ENCODE measurements at places on chromosomes 12 and 14.
A peak's percentile ranks its signal among the peaks of the same experiment; 100 is the strongest.

- DNase-seq = no peak
Observed at GRCh38 chr14:71194251-71194650, 287.0 kb downstream of the PCNX1 start.

GRCh38 chr12:3803865-3804472 is 51.1 kb upstream of the CRACR2A start:
- DNase-seq = peak; percentile 48

- peak; percentile 76 for DNase-seq
Observed at GRCh38 chr12:121009741-121010140, 6.5 kb downstream of the C12orf43 start.

GRCh38 chr14:92469515-92469914 is 44.1 kb upstream of the RIN3 start:
- no peak for DNase-seq

DNA sequence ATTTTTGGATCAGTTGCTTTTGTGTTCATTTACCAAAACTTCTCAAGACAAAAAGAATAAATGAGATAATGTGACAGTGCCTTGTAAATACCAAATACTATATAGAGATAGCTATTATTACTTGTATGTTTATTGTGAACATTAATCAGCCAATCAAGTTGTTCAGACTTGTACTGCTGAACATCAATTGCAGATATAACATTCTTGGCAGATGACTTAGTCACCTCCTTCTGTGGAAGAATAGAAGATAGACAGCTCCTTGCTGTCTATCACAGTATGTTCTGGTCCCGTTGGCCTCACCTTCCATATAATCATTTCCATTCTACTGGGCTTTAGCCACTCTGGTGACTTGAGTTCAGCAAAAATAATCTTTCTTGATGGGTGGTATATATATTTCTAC is 30.1 kb downstream of the PSEN1 start:
- no peak for DNase-seq

DNA sequence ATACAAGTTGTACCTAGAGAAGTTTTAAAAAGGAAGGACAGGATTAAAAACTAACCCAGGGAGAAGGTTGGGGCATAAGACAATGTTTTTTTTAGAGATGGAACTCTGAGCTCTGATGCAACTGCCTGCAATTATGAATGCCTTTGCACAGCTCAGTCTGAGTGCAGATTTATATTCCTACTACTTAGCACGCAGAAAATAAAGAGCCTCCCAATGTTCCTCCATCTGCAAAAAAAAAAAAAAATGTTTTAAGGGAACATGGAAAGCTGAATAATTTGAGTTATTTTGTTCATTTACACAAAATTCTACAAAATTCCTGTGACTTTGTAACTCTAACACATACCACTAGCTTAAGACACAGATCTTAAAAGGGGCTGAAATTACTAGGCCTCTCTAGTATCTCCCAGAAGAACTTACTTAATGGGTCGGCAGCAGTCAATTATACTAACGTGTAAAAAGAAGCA is 15.7 kb downstream of the CLIP1 start:
- no peak for DNase-seq

- no peak for DNase-seq
Observed at GRCh38 chr14:21680072-21680471, 6.5 kb upstream of the OR4E1 start.

GRCh38 chr14:67137744-67138371 is 51.4 kb upstream of the GARIN2 start:
- DNase-seq = peak; percentile 73

- DNase-seq = peak; percentile 10
Observed at GRCh38 chr12:6570264-6570887, 2.3 kb upstream of the NOP2 start.

GRCh38 chr12:6790496-6791150 is 1.3 kb downstream of the CD4 start:
- DNase-seq = no peak

DNA sequence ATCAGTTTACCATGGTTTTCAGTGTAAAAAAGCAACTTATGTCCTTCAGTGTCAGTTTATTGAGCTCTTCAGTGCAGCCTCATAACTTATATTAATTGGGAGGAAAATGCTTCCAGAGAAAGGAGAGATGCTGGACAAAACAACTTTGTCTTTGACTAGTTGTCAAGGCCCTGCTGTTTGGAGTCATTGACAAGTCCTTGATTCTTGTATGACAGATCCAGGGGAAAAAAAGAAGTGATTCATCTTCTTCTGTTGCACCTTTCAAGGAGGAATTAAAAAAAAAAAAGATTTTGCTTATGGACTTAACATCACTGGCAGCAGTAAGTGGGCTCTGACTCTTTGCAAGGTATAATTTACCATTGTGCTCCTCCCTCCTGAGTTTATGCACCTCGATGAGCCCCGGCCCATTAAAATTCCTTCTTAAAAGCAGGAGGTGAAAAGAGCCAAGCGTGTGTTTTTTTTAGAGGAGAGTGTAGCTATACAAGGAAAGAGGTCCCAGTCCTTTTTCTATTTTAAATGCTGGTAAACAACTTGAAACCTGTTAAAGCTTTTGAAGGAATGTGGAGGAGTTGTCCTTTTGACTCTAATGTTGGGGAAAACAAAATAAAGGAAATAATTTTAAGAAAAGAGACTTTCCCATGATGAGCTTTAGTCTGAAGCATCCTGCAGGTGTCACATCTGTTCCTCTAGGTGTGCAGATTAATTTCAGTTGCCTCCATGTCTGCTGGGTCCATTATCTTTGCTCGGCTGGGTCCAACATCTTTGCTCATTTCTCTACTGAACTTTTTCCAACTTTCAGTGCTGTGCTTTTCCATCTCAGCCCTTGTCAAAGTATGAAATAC is 431.6 kb downstream of the RAD51B start:
- no peak for DNase-seq

DNA sequence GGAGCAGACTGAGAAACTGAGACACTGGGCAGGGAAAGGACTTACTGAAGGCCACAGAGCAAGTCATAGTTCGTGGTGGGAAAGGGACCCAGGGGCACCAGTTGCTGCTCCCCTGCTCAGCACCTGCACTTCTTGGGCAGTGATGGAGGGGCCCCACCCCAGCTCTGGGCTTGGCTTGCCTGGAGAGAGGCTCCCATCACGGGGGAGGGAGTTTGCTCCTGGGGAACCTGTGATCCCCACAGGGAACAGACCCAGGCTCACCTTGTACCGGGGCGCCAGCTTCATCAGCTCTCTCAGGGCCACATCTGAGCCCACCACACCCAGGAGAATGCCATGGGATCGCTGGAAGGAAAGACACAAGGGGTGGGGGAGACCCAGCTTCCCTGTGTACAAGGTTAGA is 39.8 kb downstream of the CACNA2D4 start:
- DNase-seq = no peak

DNA sequence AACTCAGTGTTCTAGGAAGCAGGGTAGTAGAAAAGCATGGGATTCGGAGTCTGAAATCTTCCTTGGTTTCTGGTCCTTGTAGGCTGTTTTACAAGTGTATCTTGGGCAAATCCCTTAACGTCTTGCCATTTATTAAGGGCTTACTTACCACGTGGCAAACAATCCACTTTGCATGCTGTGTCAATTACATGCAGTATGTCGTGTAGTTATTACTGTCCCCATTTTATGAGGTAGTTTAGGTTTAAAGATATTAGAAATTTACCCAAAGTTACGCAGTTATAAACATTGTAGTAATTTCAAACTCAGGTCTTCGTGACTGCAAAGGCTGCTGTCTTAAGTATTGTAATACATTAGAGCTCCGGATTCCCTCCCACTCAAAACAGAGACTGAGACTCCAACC is 1.5 kb upstream of the NOVA1 start:
- DNase-seq = no peak

DNA sequence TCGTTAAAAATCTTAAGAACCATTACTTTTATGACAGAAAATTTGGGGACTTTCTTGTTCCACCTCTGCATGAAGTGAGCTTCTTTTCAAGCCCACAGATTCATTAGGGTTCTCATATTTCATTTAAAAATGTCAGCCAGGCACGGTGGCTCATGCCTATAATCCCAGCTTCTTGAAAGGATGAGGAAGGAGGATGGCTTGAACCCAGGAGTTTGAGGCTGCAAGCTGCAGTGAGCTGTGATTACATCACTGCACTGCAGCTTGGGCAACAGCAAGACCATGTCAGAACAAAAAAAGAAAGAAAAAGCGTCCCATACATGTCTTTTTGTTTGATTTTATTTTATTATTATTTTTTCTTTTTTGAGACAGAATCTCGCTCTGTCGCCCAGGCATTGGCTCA is 43.4 kb upstream of the ATF1 start:
- DNase-seq = no peak

- DNase-seq = peak; percentile 59
Observed at GRCh38 chr12:113030875-113031525, 25.5 kb upstream of the DTX1 start.

DNA sequence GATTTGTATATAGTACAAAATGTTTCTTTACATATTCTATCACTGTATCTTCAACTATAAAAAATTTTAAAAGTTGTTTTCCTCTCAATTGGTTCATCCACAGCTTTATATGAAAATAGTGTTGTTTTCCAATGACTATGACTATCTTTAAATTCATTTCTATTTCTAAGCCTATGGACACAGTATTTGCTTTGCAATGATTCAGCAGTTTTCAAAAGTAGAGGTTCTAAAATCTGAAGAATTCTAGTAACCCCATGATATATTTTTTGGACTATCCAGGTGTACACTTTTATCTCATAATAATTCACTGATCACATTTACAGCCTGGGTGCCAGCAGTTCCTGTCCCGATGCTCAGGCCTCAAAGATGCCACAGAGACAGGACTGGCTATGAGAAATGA is 118.4 kb upstream of the PTPRR start:
- no peak for DNase-seq

DNA sequence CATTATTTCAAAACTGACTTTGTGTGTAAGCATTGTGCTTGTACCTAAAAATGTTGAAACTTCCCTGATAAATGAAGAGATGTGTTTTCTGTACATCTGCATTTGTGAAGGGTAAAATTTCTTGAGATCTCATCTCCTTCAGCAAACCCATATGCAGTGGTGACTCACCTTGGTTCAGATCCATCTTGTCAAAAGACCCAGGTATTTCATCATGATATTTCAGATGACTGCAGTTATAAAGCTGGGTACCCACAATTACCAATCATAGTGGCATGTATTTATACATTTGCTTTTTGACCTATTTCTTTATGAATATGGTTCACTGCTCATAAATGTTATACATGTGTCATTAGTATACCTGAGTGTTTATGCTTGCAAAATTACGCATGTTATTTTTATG is 1213.6 kb downstream of the GALC start:
- DNase-seq = no peak

DNA sequence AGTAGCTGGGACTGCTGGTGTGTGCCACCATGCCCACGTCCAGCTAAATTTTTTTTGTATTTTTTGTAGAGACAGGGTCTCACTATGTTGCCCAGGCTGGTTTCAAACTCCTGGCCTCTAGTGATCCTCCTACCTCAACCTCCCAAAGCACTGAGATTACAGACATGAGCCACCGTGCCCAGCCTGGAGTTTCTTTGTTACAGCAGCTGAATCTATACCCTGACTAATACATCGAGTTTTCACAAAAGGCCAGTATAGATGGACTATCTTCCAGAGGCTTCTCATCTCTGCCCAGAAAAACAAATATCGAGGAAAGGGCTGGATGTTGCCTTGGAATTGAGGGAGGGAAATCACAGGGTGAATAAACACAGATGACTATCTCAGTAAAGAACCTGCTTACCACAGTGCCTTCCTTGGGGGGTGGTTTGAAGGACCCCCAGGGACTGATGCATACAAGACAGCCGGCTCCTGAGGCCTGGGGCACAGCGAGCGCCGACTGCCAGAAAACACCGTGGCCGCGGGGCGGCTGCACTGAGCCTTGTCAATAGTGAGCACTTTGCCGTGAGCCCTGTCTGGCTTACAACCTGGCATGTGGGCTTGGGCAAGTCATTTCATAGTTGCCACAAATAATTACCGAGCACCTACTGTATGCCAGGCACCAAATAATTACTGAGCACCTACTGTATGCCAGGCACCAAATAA is 111.9 kb downstream of the SCARB1 start:
- no peak for DNase-seq

GRCh38 chr12:90455756-90456155 is 499.2 kb downstream of the CCER1 start:
- no peak for DNase-seq

GRCh38 chr14:20618271-20618749 is 23.2 kb downstream of the OR6S1 start:
- DNase-seq = no peak

DNA sequence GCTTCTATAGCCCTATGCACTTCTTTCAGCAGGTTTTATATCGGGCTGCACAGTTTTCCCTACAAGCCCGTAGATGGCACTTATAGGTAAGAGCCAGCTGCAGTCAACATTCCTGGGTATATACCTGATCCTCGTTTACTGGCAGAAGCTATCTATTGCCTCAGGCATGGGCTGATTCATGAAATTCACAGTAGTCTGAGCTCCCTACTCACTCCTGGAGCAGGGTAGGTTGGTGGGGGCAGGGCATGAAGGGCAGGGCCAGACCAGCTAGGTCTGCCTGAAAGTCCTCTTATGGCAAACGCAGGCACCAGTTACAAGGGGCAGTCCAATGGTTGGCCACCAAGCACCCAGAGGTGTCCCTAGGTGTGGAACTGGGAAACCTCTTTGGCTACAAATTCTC is 345.8 kb downstream of the RPS29 start:
- DNase-seq = no peak

GRCh38 chr12:106710143-106710893 is 64.2 kb upstream of the RIC8B start:
- DNase-seq = no peak

- no peak for DNase-seq
Observed at GRCh38 chr12:93361151-93361919, 16.4 kb upstream of the NUDT4 start.

- no peak for DNase-seq
Observed at GRCh38 chr12:132617822-132618682, 524 bp upstream of the P2RX2 start.

DNA sequence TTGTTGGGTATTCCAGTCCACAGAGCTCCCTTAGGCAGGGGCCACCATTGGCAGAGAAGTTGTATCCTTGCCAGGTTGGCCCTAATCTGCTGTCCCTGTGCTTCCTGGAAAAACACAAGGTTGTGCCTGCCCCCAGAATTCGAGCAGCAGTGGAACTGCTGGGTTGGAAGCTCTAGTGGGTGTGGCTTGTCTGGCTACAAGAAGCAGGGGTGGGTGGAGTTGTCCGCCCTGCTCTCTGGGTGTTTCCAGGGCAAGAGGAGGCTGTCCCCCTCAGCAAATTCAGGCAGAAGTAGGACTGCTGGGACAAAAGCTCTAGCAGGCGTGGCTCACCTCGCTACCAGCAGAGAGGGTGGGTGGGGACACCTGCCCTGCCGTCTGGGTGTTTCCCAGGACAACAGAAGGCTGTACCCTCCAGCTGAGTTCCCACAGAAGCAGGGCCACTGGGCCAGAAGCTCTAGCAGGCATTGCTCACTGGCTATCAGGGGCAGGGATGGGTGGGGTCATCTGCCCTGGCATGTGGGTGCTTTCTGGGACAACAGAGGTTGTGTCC is 72.8 kb upstream of the NPAS3 start:
- DNase-seq = no peak
